Hematopoietic multipotent progenitor cell treated with erythropoietin and hydrocortisone succinate and interleukin-3 and kit ligand, for 4 days (in vitro differentiated cells): ENCODE measurements at places on chromosomes 11 and 22.

- DNase-seq = no peak
Observed at GRCh38 chr22:45551310-45552016, 48.8 kb downstream of the FBLN1 start.

GRCh38 chr11:118612378-118612777, 5.0 kb downstream of the PHLDB1 start:
- no peak for DNase-seq

DNA sequence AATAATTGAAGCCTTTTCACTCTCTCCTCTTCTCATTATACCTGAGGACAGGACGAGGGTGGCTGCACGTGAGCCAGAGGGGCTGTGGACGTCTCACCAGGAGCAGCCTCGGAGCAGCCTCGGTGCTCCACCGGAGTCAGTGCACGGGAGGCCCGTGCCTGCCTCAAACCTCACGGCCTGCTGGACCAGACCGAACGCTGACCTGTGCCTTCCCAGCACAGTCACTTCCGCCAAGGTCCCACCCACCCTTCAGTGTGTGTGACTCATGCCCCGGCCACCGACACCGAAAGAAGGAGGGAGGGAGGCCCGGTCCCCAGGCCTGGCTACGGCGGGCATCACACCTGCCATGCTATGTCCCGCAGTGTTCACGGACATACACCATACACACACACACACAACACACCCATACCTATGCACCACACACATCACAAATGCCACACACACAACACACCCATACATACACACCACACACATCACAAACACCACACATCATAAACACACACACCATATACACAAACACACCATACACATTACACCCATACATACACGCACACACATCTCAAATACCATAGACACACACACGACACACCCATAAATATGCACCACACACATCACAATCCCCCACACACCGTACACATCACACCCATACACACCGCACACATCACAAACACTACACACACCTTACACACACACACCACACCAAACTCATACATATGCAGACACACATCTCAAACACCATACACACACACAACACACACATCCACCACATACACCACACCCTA, 1506.5 kb downstream of the TBC1D22A start:
- no peak for DNase-seq

DNA sequence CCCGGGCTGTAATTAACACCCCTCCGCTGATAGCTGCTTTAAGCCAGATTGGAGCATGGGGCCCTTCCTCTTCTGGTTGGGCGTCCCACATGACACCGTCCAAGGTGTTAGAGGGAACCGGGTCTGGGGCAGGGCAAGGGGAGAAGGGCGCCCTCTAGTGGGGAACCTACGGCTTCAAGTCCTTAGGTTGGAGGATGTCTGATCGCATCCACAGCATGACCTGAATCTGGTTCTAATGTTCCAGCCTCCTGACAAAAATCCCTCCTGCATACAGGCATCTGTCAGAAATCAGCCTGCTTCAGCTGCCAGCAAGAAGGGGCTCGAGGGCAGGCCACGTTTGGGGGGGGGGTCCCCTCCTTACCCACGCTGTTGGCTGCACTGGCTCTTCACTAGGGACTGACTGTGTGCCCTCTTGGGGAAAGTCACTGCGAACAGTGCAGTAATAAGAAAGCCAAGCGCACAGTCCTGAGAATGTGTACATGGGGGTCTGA, 94.2 kb upstream of the TBCEL start:
- DNase-seq = peak; percentile 78

DNA sequence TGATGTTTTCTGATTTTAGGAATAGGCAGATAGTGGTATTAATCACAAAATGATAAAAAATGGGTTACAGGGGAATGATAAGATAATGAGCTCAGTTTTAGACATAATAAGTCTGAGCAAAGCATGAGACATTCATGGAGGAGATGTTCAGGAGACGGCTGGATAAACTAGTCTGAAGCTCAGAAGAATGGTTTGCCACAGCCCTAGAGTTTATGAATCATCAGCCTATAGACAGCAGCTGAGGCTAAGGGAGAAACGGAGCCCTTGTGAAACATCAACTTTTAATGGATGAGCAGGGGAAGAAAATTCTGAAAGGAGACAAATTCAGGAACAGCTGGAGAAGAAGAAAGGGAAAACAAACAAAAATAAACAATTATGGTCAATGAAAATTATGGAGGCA, 87.2 kb downstream of the RELT start:
- DNase-seq = no peak

DNA sequence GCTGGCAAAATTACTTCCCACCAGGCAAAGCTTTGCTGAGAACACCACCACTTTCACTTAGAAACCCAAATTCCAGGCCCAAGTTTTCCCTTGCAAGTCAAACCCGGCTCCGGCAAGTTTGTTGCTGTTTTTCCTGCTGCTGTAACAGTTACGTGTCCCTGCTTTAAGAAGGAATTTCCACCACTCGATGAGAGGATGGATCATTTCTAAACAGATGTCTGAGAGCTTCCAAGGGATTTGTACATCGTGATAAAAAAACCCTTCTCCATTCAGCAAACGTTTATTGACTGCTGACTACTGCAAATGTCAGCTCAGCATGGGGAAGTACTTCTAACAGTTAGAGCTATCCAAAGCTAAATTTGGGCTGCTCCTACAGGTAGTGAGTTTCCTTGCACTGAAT, 19.7 kb downstream of the P2RX3 start:
- DNase-seq = peak; percentile 49

DNA sequence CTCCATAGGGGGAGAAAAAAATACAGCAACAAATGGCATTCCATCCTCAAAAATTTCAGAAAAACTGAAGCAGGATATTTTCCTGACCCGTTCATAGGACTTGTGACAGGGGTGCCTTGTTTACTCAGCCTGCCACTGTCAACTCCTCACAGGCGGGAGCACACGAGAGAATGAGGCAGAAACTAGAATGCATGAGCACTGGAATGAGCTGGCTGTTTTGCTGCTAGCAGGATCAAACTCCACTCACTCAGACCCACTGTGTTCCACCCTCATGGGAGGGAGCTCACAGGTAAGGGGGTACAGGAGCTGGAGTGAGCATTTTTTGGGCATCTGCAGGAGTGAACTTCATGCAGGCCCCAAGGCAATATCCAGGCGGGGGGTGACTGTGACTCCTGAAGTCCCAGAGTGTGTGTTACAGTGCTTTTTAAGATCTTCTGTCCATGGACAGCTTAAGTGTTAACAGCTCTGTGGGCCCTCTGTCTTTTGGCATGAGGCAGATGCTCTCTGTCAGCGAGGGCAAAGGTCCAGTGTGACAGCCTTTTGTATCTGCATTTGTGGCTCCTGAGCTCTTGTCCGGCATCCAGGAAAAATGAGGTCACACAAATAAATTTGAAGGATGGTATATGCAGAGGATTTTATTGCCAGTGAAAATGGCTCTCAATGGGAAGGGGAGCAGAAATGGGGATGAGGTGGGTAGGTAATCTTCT, 905.7 kb upstream of the TENM4 start:
- no peak for DNase-seq
